ENCODE measurements at places on chromosomes 6 and 20. TPM values are rescaled to one million over a fixed set of nuclear protein-coding genes. Genes with fewer than 3 reads are reported as not detected.
A peak's percentile ranks its signal among the peaks of the same experiment; 100 is the strongest.

The TBC1D32 gene
- 6.6 TPM for total RNA-seq

The AURKA gene
- total RNA-seq: 64.8 TPM

GRCh38 chr20:40900666-40901215 lies 127.9 kb upstream of the TOP1 start:
- no peak for DNase-seq

DNA sequence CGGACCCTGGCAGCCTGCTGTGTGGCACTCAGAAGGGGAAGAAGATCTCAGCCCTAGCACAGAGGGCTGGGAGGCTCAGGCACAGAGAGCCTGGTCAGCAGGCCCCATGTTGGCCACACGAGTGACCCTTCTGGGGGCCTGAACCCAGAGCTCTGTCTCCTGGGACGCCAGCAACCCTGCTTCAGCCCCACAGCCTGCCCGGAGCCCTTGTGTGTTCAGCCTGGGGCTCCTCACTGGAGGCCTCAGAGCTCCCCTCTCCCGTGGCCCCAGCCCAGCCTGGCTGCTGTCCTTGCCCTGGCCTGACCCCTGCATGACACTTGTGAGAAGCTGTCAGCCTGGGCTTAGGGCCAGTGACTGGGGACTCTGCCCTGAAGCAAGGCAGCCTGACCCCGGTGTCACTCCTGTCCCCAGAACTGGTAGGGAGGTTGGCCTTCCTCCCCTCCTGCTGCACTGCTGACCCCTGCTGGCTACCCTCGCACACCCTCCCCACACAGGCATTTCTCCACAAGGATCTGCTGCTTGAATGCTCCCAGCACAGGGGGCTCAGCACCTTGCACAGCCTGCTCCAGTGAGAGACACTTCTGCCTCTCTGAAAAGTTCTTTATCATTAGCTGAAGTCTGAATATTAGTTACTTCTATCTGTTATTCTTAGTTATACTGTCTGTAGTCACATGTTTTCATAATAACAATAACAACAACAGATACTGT lies 15.4 kb upstream of the IP6K3 start:
- DNase-seq: peak; percentile 18

DNA sequence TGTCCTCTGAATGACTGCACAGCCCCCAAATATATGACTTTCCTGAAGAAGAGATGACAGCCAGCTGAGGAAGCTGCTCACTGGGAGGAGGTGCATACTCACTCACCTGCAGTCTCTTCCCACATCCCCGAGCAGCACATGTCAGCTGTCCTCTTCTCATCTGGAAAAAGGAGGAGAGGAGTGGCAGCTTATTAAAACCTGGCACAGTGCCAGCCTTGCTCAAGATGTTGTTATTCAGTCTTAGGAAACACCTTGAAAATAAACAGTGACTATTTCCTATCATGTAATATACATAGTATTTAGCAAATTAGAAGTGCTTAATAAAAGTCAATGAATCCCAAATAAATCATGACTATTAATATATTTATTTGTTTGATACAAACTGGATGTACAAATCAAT lies 232.9 kb downstream of the EPM2A start:
- no peak for DNase-seq

The C20orf141 gene
- not detected for total RNA-seq

The MCCD1 gene
- not detected for total RNA-seq

DNA sequence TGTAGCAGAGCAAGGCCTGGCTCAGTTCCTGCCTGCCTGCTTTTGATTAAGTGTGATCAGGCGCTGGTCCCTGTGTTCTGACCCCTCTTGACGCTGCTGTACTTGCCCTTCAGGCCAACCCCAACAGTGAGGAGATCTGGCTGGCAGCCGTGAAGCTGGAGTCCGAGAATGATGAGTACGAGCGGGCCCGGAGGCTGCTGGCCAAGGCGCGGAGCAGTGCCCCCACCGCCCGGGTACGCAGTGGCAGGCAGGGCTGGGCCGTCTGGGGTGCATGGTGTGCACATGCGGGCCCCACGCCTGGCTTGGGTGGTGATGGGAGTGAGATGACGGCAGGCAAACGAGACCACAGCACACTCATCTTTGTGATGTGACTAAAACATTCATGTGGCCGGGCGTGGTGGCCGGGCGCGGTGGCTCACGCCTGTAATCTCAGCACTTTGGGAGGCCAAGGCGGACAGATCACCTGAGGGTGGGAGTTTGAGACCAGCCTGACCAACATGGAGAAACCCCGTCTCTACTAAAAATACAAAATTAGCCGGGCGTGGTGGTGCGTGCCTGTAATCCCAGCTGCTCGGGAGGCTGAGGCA lies 10.1 kb upstream of the C20orf204 start:
- DNase-seq: no peak

- no peak for DNase-seq
Observed at GRCh38 chr6:148329596-148330381, 12.8 kb upstream of the SASH1 start.

DNA sequence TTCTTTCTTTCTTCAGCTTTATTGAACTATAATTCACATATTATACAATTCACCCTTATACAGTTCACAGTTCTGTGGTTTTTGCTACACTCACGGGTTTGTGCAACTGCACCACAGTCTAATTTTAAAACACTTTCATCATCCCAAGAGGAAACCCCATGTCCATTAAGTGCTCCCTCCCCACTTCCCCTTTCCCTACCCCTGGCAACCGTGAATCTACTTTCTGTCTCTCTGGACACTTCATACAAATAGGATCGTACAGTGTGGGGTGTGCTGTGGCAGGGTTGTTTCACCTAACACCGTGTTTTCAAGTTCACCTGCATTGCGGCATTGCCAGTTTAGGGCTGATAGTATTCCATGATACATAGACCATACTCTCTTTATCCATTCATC lies 118.8 kb downstream of the PHACTR3 start:
- no peak for DNase-seq

GRCh38 chr20:40754339-40754943 lies 65.4 kb upstream of the MAFB start:
- no peak for DNase-seq

The SLC24A3 gene
- not detected for total RNA-seq

DNA sequence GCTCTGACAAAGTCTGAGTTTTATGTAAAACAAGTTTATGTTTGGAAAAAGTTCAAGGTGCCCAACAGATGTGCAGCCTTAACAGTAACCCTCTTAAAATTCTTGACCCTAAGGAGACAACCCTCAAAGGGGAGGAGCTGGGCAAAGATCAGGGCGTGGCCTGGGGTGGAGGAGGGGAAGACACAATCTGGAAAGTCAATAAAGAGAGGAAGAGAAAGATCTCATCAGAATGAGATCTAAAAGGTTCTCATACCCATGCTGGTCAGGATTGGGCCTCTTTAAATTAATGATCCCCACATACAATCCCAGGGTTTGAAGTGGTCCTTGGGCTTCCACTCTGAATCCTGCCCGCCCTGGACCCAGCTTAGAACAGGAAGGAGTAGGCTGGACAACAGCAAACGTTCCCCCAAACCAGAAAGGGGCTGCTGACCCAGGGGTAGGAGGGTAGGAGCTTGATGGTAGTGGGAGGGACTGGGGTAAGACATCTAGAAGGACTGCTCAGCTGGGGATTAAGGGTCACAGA lies 33.0 kb downstream of the FOXP4 start:
- no peak for DNase-seq

DNA sequence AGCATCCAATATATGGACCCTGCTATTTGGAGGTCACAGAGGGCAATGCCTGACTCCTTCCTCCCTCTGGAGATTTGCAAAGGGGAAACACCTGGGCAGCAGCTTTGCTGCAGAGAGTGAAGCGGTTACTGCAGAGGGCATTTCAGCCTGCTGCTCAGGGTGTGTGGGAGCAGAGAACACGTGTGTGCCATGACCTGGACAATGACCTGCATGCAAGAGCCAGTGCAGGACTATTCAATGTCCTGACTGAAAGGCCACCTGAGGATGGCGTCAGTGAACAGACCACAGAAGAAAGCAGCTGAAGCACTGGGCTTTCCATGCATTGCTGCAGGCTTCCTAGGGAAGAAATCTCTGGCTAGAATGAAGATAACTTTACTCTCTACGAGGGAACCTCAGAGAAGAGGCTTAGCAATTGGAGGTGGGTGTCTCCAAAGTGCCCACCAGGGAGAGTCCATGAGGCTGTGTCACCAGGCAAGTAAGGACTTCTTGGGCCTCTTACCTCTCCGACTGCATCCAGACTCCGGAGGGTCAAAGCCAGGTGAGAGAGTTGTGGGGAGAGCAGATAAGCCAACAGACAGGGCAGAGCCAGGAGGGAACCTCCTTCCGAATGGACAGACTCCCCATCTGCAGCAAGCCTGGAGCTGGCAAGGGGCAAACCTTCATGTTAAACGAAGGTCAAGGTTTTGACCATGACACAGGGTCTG lies 52.9 kb upstream of the PMEPA1 start:
- no peak for DNase-seq

- DNase-seq: no peak
Observed at GRCh38 chr6:151275566-151275965, 35.8 kb downstream of the AKAP12 start.

DNA sequence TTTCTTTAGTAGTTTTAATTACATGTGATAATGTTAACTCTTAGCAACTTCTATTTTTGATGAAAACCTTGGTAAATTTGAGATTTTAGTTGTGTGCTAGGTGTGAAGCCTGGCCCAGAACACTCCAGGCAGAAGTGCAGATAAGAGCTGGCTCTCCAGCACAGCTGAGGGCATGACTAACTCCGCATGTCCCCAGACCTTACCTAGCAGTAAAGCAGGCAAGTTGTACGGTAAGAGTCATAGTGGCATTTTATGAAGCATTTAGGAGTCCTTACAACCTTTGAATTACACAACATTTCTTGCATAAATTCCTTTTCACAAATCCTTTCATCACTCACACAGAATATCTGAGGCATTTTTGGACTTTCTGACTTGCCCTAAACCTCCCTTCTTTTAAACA lies 67.2 kb downstream of the OPRM1 start:
- no peak for DNase-seq

GRCh38 chr6:10586302-10586701 lies 65.2 kb downstream of the GCNT2 start:
- DNase-seq: no peak

Data from activated T-helper 2 cell treated with anti-CD3 and anti-CD28 coated beads, Interferon-gamma antibody, Interleukin-2, Interleukin-4, amounts not matched to agents 10 μg/mL and 5 μg/mL and 100 μg/mL, durations not matched to agents 14 hours and 24 hours and 36 hours (primary cell).